NCI-H460 (cell line): ENCODE measurements at places on chromosomes 6 and 20.

GRCh38 chr6:138654715-138655634 lies 118.6 kb upstream of the CCDC28A start:
- DNase-seq, result no peak

DNA sequence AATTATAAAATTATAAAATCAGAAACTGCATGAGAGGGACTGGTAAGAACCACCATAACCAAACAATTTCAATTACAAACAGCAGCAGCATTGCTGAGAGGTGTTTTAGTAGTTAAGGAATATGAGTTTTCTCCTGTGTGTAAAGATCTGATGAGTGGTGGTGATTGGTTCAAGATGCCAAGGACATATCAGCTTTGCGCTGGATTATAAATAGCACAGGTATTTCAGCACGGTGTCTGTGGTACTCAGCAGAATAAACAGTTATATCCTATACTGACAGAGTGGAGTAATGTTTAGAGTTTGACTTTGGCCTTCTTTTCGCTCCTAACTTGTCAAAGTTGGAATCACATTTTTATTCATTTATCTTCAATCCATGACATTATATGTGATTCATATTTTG lies 501.0 kb downstream of the CDH26 start:
- no peak for DNase-seq

DNA sequence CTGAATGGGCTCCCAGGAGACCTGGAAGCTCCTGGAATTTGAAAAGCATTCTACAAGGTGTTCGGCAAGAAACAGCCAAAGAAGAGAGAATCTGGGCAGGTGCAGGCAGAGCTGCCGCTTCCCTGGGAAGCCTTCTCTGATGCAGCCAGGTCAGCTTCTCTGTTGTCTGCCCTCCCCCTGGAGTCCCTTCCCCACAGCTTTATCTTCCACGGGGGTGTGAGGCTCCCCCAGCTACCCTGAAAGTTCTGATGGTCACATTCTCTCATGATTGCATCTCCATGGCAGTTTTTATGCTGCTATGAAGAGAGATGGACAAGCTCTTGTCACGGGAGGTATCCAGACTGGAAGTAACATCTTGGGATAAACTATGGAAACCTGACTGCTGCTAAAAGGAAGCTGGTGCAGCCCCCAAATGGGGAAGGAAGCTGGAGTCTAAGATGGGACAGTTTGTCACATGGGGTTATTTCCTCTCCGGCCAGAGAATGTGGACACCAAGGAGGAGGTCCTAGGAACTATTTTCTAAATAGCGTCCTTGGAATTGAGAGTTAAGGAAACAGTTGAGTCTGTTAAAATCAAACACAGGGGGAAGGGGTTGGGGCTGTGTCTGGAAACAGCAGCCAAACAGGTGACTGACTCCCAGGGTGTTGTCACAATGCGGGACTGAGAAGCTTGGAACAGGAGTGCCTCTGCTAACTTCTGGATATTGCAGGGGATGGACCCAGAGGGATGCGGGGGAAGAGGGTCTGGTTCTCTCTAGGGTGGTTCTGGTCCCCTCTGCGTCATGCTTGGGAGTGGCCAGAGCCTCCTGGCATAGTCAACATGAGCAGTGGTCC lies 91.1 kb downstream of the ASXL1 start:
- no peak for DNase-seq

- no peak for DNase-seq
Observed at GRCh38 chr20:23244156-23244915, 106.3 kb upstream of the NXT1 start.

DNA sequence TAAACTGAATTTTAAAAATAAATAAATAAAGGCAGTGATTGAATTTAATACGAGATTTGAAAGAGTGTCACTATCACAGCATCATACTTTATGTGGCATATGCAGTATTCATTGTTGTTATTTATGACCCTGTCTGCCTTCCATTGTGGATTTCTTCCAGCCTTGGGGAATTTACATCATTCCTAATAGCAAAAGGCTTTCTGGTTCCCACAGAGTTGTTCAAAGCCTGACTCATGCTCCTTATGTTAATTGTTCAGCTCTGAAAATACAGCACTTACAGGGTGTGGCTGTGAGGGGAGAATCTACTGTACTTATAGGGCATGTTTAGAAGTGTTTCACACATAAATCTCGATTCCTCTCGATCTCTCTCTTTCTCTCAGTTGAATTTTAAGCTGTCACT lies 54.4 kb downstream of the JAG1 start:
- DNase-seq, result peak; percentile 80

DNA sequence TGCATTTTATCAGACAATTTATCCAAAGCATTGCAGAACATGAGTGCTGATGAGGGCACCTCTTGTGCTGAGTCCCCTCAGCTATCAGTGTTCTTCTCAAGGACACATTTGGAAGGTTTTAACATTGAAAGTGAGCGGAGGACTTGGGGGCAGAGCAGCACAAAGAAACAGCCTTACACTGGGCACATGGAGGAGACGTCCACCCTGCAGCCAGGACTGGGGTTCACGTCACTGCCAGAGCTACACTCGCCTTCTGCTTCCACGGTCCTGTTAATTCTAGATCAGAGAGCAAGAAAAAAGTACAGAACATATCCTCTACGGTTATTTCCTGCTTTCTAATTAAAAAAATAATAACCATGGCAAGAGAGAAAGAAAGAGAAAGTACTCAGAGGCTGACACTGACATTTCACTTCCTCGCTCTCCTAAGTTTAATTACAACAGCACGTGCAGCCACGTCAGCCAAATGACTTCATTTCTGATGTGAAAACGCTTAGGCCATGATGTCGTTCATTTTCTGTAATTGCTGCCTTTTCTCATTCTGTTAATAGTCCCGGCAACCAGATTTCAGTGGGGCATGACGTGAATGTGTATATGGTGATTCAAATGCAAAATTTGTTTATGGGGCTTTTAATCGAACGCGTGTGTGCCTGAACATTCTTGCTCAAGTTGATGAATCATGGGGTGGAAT lies 5.1 kb downstream of the PRND start:
- DNase-seq, result no peak

GRCh38 chr6:123062670-123063069 lies 66.6 kb downstream of the CLVS2 start:
- no peak for DNase-seq
